ENCODE measurements at places on chromosomes 6 and 20. TPM values are rescaled to one million over a fixed set of nuclear protein-coding genes. Genes with fewer than 3 reads are reported as not detected.

SRSF12 gene
- polyA plus RNA-seq, result 1.0 TPM

ULBP2 gene
- 2.5 TPM for polyA plus RNA-seq

RAD21L1 gene
- not detected for polyA plus RNA-seq

CYP39A1 gene
- 8.7 TPM for polyA plus RNA-seq

BANF2 gene
- polyA plus RNA-seq, result not detected

AIF1 gene
- polyA plus RNA-seq, result 121 TPM

CST7 gene
- polyA plus RNA-seq, result 1.4 TPM

BPI gene
- 1.5 TPM for polyA plus RNA-seq

All from kidney (tissue), 22 donors.